ENCODE measurements at places on chromosomes 3 and 15.

- DNase-seq = no peak
Measured at GRCh38 chr3:106130384-106131198, 261.8 kb upstream of the CBLB start.

- DNase-seq = no peak
Measured at GRCh38 chr3:32459450-32459849, 43.2 kb downstream of the CMTM6 start.

- DNase-seq = no peak
Measured at GRCh38 chr15:57950381-57950946, 115.0 kb downstream of the ALDH1A2 start.

DNA sequence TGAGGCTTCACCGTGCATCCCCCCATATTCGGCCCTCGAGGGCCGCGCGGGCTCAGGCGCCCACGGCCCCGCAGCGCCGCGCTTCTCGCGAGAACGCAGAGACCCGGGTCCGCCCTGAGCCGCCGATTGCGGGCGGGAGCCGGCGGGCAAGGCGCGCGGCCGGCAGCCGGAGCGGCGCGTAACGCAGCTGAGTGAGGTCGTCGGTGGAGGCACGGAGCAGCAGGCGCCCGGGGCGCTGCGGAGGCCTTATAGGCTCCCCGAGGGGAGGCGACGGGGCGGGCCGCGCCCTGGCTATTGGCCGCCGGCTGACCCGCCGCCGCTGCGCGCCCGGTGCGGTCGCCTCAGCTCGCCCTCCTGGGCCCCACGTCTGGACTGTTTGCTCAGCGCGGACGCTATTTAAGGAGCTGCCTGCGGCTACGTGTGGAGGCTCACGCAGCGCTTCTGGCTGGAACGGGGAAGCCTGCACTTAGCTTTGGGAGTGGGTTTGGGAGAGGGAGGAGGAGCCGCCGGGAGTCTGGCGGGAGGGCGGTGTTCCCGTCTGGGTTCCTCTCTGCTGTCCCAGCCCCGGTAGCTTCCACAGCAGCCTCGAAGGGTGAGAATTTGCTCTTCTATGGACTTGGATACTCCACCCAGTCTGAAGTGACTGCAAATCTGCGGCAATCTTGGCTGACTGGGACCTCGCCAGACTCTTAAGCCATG lies at the start of gene PLOD2:
Gene PLOD2, minus strand, starts transcription at position 221 of the 699 bp plus-strand sequence. Its CDS starts 195 bp downstream, at position 26.
- peak; percentile 73 for DNase-seq

GRCh38 chr3:47825590-47825989 lies 22.7 kb downstream of the DHX30 start:
- no peak for DNase-seq

DNA sequence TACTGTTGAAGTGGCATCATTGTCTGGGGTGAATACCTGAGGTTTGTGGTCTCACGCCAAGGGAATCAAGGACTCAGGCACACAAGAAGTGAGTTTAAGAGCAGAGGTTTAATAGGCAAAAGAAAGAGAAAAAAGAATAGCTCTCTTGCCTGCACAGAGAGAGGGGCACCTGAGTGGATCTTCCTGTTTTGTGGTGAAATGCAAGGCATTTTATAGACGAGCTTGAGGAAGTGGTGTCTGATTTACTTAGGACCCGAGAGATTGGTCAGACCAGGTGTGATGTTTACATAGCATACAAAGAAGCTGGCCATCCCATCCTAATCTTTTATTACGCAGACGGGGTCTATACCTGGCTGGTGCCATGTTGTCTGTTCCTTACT lies 13.2 kb downstream of the CCR5 start:
- DNase-seq = no peak

GRCh38 chr15:41340189-41340695 lies 7.6 kb downstream of the NUSAP1 start:
- no peak for DNase-seq

GRCh38 chr3:153138276-153139210 lies 23.5 kb upstream of the RAP2B start:
- no peak for DNase-seq

DNA sequence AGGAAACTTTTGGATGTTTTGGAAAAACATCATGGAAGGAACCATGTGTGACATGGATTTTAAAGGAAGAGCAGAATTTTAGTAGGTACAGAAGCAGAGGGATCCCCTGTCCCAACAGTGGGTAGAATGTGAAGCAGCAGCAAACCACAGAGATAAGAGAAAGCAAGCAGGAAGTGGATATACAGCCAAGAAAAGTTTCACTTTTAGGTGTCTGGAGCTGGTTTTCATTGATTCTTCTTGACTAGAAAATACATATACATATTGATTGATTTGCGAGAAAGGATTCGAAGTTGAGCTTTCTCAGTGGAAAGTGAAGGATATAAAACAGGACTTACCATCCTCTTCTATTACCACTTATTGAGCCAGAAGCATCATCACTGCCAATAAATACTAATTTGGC lies 133.5 kb downstream of the KCNMB2 start:
- DNase-seq = no peak

GRCh38 chr15:64843991-64844390 lies 2.3 kb downstream of the PLEKHO2 start:
- no peak for DNase-seq

DNA sequence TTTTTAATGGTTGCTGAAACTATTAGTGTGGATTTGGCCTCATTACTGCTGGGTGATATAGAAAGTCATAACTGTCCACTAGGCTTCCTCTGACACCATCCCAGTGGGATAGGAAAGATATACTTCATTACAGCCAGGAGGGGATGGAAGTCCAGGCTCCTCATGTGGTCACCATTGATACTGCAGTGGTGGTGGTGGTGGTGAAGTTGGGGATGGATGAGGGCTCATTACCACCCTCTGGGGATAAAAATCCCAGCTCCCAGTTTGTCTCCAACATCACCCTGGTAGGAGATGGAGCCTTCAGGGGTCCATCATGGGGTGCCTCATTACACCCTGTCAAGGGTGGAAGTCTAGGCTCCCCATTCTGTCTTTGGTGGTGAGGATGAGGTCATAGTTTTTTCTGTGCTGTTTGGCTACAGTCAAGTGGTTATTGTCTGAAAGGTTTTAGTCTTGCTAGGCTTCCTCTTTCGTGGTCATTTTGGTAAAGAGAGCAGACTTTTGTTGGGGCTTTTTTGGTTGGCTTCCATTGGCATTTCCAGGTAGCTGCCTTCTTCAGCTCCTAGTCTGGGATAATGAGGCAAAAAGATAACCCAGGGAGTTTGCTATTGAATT lies 30.1 kb upstream of the FILIP1L start:
- DNase-seq = no peak

DNA sequence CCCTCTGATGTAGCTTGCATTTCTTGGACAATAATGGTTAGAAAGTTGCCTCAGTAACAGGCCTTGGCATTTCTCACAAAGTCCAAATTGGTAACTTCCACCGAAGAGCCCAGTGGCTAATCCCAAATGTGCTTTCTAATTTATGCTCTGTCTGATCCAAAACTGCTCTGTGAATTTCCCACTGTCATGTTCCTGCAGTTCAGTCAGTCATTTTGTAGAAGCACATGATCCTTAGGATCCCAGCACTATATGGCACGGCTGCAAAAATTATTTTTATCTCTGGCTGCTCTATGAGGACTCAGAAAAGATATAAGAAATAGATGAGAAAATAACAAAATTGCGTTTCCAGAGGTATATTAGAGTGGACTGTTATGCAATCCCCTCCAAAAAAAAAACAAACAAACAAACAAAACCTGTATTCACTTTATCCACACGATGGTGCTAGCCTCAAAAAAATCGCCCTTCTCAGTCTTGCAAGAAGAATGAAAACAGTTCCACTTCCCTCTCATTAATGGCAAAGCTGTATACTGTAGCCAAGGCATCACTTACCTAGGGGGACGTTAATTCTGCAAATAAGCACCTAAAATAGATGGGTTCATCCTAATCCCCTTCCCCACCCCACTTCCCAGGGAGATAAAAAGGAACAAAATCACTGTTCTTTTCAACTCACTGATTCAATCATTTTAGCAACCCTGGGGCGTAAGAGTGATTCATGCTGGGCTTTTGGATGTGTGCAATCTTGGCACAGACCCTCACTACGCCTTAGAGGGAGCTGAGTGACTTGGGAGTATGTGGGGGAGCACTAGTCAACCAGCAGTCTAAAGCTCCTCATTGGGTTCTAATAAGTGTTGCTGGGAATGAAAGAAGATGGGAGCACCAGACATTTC lies 61.3 kb downstream of the TMCO5A start:
- peak; percentile 46 for DNase-seq

DNA sequence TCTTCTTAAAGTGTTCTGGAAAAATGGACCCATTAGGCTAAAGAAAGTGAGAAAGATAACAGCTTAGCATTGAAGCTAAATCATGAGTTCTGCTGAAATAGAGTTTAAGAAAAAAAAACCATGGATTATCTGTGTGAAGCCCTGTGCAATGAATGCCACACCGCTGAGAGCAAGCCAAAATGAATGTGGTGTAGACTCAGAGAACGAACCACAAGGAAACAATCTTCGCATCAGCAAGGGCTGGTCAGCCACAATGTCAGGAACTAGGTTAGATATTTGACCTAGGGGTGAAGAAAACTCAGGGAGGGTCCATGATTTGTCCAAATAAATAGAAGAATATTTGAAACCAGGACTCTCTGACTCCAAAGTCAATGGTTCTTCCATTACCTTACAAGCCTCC lies 91.4 kb upstream of the MEX3B start:
- DNase-seq = no peak

GRCh38 chr3:151912028-151912427 lies 38.6 kb downstream of the SUCNR1 start:
- DNase-seq = no peak

DNA sequence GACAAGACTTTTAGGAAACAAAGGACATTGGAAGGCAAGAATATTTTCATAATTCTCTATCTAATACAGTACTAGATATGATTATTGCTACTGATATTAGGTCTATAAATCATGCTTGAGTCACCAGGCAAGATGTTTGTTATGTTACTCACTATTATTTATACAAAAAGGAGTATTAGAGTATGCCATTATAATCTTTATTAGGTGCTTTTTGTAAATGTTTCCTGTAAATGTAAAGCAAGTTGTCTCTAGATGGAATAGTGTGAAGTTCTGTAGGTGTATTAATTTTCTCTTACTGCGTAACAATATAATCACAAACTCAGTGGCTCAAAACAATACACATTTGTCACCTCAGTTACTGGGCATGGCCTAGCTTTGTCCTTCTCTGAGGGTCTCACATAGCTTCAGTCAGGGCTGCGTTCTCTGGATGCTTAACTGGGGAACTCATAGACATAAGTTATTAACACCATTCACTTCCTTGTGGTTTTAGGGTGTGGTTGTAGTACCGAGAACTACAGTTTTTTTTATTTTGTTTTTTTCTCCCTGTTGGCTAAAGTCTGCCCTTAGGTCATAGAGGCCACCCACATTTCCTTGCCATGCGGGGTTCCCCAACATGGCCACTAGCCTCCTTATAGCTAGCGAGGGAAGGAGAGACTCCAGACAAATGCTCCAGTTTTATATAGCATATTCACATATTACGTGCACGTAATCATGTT lies 20.3 kb upstream of the MAP3K13 start:
- DNase-seq = no peak

DNA sequence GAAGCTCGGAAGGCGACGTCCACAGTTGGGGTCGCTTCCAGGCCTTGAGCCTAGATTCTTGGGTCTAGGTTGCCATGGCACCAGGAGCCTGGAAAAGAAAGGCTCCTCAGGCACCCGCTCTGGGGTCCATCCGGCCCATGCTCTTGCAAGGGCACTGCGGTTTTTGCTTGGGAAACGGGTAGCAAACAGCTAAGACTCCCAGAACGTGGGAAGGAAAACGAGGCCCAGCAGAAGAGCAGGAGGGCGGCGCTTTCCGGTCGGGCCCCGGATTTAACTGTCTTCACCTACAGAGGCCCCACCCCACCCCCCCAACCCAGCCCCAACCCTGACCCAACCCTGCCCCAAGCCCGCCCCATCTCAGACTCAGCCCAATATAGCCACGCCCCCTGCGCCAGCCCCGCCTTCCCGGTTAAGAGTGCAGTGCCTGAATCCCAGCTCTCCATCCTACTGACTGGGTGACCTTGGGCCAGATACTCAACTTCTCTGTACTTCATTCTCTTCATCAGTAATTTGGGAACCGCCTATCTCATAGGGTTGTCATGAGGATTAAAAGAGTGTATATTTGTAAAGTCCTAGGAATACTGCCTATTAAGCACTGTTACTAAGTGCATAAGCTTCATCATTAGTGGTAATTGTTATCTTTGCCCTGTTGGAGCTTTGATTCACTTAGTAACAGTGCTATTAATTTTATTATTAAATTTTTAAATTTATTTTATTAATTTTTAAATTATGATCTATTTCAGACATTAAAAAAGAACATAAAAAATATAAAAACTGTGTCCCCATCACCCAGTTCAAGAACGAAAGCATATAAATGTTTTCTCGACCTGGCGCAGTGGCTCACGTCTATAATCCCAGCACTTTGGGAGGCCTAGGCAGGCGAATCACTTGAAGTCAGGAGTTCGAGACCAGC lies 28.4 kb upstream of the SMAD6 start:
- DNase-seq = peak; percentile 41

- no peak for DNase-seq
Measured at GRCh38 chr3:189394599-189395121, 222.9 kb downstream of the TPRG1 start.

DNA sequence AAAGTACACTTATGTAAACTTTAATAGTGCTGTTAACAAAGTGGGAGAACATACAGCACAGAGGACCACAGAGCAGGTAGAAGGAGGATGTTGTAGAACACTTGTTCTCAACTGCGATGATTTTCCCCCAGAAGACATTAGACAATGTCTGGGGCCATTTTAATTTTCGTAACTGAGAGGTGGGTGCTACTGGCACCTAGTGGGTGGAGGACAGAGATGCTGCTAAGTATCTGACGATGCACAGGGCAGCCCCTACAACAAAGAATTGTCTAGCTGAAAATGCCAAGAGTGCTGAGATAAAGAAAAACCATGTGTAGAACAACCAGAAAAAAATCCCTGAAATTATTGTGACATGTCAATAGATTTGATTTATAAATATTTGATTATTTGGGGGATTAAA lies 5.0 kb upstream of the KBTBD8 start:
- no peak for DNase-seq

GRCh38 chr3:3509665-3510064 lies 289.6 kb upstream of the LRRN1 start:
- no peak for DNase-seq

DNA sequence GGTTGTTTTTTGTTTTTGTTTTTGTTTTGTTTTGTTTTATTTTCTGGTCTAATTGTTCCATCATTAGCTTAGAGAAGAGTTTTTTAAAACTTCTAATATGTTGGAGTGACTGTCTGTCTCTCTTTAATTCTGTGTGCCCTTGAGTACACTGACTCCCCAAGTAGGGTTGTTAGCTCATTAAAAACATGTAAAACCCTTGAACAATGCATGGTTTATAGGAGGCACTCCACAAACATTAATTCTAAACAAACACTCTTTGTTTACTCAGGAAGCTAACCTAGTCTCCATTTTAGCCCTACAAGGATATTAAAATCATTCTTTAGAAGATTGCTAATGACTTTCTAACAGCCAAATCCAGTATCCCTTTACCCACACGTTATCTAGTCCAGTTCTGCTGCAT lies 100.5 kb downstream of the CGGBP1 start:
- DNase-seq = peak; percentile 49
